ENCODE measurements at places on chromosomes 16 and 17.

- H3K27me3 ChIP-seq: no peaks in the 10 kb centered on the region
- peak overlapping the region; percentile 88 for H3K27ac ChIP-seq
- peaks cover 40% of the 10 kb centered on the region for H3K4me1 ChIP-seq
- peak overlapping the region; percentile 56 for H3K4me3 ChIP-seq
- DNase-seq: peak; percentile 55
- H3K36me3 ChIP-seq: no peaks in the 10 kb centered on the region
These were observed 8.9 kb downstream of the OR4D1 start for GRCh38 chr17:58156839-58157803.

DNA sequence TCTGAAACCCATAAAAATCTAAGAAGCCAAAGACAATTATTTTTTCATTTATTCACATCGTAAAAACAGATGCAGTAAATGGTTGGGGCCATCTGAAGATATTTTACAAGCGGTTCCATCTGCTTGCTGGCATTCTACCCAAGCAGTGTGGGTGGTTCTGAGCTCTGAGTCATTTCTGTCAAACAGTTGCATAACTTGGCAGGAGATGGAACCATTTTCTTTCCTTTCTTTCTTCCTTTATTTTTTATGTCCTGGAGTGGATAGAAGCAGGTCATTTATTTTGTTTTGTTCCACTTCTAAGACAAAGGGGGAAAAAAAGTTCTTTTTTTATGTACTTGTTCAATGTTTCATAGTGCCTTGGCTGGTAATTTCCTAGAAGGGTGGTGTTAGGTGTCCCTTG lies 1151.9 kb upstream of the GOT2 start:
- DNase-seq: no peak
- H3K27me3 ChIP-seq: no peaks in the 10 kb centered on the region
- H3K4me1 ChIP-seq: no peaks in the 10 kb centered on the region

DNA sequence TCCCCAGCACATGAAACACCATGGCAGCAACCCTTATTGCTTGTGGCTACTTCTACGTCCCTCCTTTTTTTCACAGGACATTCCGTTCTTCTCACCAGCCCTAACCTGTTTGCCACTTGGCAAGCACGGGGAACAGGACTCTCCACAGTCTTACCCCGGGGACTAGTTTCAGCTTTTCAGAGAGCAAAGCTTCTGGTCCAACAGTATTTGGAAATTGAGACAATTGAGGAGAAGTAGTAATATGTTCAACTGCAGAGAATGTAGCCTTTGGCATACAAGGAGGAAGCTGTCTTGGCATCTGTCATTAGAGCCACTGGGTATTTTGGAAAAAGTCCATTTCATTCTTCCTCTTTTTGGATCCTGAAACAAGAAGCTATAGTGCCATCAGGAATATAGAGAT lies 65.7 kb downstream of the MAP2K6 start:
- no peaks in the 10 kb centered on the region for H3K36me3 ChIP-seq
- DNase-seq: no peak
- H3K4me3 ChIP-seq: no peak overlapping the region
- no peak overlapping the region for H3K27ac ChIP-seq
- H3K4me1 ChIP-seq: no peaks in the 10 kb centered on the region

DNA sequence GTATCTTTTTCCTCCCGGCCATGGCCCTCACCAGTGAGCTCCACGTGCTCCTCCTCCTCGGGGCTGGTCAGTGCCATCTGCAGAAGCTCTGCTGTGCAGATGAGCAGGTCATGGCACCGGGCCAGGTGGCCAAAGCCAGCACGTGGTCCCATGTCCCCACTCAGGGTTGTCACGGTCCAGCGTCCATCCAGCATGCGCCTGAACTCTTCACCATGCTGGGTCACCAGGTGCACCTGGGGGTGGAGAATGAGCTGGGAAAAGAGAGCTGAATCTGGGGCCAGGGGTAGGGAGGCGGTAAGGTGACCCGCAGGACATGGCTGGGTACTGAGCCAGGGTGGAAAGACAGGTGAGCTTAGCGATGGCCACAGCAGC lies 1.3 kb downstream of the DHX58 start:
- H3K4me3 ChIP-seq: peak overlapping the region; percentile 83
- H3K4me1 ChIP-seq: peaks cover 41% of the 10 kb centered on the region
- H3K27ac ChIP-seq: peak overlapping the region; percentile 83
- peaks cover 3% of the 10 kb centered on the region for H3K36me3 ChIP-seq
- H3K27me3 ChIP-seq: no peaks in the 10 kb centered on the region
- DNase-seq: no peak

GRCh38 chr17:83052241-83052564 lies 27.2 kb upstream of the METRNL start:
- no peaks in the 10 kb centered on the region for H3K36me3 ChIP-seq
- H3K4me1 ChIP-seq: peaks cover 22% of the 10 kb centered on the region
- no peaks in the 10 kb centered on the region for H3K27me3 ChIP-seq
- no peak for DNase-seq

Data from naive thymus-derived CD4-positive, alpha-beta T cell (primary cell).